ENCODE measurements at places on chromosomes 11 and 22.
A peak's percentile ranks its signal among the peaks of the same experiment; 100 is the strongest.

GRCh38 chr11:72446929-72447769 is 12.8 kb upstream of the CLPB start:
- peak; percentile 72 for DNase-seq

- DNase-seq, result no peak
Measured at GRCh38 chr11:60902625-60903024, 3.8 kb downstream of the PRPF19 start.

GRCh38 chr22:42562279-42562678 is 8.5 kb downstream of the SERHL2 start:
- DNase-seq, result no peak

- no peak for DNase-seq
Measured at GRCh38 chr11:95296165-95296564, 65.2 kb upstream of the SESN3 start.

- DNase-seq, result no peak
Measured at GRCh38 chr11:64387916-64388315, 29.0 kb downstream of the RPS6KA4 start.

DNA sequence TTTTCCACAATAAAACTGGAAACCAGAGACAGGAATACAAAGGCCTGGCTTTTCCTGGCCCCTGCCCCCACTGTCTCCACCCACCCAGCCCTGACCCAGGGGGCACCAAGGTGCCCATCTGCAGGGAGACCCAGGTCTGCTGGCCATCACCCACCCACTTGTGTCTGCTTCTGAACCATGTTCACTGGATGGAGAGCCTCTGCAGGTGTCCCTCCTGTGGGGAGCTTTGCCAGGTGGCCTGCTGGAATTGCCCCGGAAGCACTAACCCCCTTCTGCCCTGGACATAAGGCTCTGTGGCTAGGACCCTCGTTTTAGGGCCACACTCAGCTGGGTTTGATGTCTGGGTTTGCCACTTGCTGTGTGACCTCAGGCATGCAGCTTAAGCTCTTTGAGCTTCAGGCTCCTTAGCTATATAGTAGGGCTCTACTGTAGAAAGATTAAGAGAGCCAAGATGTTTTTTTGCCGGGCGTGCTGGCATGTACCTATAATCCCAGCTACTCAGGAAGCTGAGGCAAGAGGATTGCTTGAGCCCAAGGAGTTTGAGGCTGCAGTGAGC is 3.9 kb downstream of the SCARF2 start:
- no peak for DNase-seq

GRCh38 chr11:7892059-7892699 is 38.9 kb downstream of the OR10A6 start:
- peak; percentile 86 for DNase-seq

DNA sequence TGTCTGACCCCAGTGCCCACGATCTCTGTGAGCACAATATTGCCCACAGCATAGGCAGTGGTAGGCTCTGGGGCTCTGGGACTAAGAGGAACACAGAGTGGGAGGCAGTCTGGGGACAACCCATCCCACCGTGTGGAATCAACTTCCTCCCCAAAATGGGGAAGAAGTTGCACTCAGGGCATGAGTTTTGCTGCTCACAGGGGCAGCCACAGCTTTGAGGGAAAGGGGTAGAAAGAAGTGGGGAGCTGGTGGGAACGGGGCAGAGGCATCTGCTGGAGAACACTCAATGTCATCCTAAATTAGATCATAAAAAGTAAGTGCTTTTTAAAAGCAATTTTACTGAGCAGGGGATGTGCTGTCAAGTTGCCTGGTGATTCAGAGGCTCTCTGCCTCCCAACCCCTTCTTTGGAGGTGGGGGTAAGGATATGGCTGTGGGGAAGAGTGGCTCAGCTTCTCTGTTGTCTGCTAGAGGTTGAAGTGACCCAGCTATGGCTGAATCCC is 233.8 kb upstream of the NCAM1 start:
- DNase-seq, result no peak

DNA sequence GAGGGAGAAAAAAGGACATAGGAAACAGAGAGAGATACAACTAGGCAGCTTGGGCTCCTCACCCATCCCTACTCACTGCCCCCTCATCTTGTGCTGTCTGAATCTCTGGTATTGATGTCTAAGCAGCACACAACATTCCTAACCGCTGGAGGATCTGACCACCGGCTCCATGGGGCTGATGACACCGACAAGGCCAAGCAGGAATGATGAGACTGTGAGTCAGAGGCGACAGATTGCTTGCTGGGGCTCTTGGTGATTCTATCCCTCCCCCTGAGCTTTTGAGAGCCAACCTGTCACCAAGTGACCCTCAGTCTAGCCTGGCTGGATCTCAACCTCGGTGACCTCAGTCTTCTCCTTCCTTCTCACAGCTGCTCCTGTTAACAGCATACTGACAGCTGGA is 13.8 kb downstream of the PAMR1 start:
- DNase-seq, result peak; percentile 96

GRCh38 chr22:22024440-22024839 is 41.9 kb upstream of the TOP3B start:
- no peak for DNase-seq

DNA sequence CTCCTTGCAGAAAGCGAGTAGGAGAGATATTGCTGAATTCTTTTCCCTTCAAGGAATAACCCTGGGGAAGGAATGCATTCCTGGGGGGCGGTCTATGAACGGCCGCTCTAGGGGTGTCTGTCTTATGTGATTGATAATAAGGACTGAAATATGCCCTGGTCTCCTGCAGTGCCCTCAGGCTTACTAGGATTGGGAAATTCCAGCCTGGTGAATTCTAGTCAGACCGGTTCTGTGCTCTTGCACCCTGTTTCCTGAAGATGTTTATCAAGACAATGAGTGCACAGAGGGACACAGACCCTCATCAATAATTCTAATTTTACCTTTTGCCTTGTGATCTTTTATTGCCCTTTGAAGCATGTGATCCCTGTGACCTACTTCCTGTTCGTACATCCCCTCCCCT is 140.7 kb downstream of the LUZP2 start:
- DNase-seq, result no peak

GRCh38 chr11:47496808-47497207 is 47.9 kb upstream of the RAPSN start:
- no peak for DNase-seq

- peak; percentile 90 for DNase-seq
Measured at GRCh38 chr22:36541831-36542411, 13.0 kb upstream of the EIF3D start.

- DNase-seq, result peak; percentile 38
Measured at GRCh38 chr11:75667255-75667830, 1.5 kb downstream of the MAP6 start.

GRCh38 chr11:41978945-41979344 is 519.5 kb upstream of the LRRC4C start:
- no peak for DNase-seq

GRCh38 chr22:32570501-32570900 is 95.9 kb downstream of the FBXO7 start:
- DNase-seq, result no peak

- no peak for DNase-seq
Measured at GRCh38 chr11:88744140-88744539, 321.6 kb downstream of the GRM5 start.

GRCh38 chr11:1203505-1204271 is 19.2 kb upstream of the MUC5B start:
- no peak for DNase-seq

DNA sequence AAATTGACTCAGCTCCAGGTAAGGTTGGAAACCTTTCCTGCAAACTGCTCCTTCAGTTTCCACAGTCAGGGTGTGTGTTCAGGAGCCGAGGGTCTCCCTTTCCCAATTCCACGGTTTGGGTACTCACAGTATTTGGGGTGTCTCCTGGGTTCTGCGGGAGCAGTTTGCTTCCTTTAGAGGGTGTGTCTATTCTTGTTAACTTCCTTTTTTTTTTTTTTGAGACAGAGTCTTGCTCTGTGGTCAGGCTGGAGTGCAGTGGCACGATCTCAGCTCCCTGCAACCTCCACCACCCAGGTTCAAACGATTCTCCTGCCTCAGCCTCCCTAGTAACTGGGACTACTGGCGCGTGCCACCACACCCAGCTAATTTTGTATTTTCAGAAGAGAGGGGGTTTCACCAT is 251.4 kb downstream of the LUZP2 start:
- no peak for DNase-seq

GRCh38 chr11:86517557-86517956 is 142.9 kb downstream of the CCDC81 start:
- peak; percentile 62 for DNase-seq

- DNase-seq, result peak; percentile 10
Measured at GRCh38 chr11:28038775-28039174, 69.2 kb downstream of the KIF18A start.

DNA sequence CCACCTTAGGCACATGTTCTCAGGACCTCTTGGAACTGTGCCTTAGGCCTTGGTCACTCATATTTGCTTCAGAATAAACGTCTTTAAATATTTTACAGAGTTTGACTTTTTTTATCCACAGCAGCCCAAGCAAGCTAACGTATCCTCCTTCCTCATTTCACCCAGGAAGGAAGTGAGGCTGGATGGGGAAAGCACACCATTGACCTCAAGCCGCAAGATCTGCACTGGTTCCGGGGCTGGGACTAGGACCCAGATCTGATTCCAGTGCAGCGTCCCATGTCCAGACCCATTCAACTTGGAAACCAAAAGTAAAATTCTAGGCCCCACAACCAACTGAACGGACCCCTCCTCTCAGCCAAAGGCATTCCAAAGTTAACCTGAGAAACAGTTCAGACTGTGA is 2.4 kb upstream of the LGALS12 start:
- no peak for DNase-seq

GRCh38 chr22:39188809-39189208 is 36.3 kb upstream of the CBX7 start:
- no peak for DNase-seq

- DNase-seq, result no peak
Measured at GRCh38 chr11:16043617-16044016, 312.7 kb downstream of the SOX6 start.

DNA sequence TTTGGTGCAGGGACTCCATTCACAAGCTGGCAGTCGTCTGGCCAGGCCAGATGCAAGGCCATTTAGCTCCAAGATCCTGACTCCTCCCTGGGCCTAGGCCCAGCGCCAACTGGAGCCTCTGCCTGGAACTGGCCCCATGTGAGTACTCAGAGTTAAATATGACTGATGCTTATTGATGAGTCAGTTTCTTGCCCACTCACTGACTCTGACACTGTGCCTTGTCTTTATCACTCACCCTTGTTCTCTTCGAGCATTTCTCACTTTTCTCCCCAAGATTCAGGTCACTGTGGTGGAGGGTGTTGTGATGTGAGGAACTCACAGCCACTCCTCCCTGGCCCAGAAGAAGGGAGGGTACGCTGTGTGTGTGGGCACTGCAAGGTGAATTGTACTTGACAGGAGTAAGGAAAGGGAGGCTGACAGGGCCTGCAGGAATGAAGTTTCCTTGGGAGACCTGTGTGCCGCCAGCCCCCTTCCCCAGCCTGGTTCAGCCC is 23.2 kb upstream of the ST3GAL4 start:
- DNase-seq, result peak; percentile 93

GRCh38 chr11:70112017-70112434 is 33.9 kb downstream of the ANO1 start:
- peak; percentile 39 for DNase-seq

GRCh38 chr11:45543808-45544422 is 121.5 kb downstream of the CHST1 start:
- DNase-seq, result peak; percentile 37

- no peak for DNase-seq
Measured at GRCh38 chr22:47780281-47780875, 1017.9 kb downstream of the TBC1D22A start.

Data from EH (cell line).